Activated T-helper 1 cell treated with Interleukin-2 at 50 U/mL for 16 hours (primary cell): ENCODE measurements at places on chromosomes 4 and X.

DNA sequence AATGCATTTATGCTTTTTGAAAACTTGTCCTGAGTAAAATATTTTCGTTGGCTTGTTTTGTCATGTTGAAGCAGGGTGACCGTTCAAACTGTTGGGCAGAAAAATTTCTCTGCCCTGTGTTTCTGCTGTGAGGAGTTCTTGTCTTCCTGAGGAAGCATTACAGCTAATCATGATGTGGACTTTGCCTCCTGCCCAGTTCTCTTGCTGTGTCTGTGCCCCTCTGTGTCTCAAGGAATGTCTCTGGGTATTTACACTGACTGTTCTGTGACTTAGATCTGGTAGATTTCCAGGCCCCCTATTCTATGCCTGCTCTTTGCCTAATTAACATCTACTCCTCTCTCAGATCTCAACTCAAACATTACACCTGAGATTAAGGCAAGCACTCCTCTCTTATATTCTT lies 30.4 kb upstream of the RPL34 start:
- DNase-seq: no peak

DNA sequence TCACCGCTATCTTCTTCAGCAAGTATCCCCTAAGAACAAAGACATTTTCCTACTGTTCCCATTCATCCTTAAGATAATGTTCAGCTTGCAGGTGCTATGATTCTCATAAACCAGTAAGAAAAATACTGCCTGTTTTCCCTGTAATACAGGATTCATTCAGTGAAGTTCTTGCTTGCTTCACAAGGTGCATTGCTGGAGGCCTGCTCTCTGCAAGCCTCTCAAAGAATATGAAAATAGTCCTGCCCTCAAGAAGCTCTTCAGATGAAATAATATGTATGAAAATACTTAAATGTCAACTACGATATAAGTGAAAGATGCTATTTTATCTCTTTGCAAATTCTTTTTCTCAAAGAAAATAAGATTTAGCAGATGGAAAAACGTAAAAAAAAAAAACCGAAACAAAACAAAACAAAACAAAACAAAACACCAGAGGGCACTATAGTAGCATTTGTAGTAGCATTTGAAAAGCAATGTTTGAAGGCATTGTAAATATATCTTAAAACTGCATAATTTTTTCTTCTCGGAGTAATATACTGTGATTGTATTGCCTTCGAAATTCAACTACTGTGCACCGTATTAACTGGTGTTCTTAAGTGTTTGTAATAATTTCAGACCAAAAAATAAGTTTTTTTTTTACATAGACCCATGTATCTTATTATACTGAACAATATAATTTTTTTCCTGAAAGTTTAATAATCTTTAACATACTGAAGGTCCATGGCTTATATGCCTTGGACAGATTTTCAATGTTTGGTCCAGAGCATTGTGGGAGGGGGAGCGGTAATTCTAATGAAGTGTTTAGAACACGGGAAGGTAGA lies 26.0 kb downstream of the ADH4 start:
- no peak for DNase-seq

- no peak for DNase-seq
Measured at GRCh38 chr4:23068756-23069155, 376.0 kb downstream of the GBA3 start.

- no peak for DNase-seq
Measured at GRCh38 chr4:113077575-113077974, 28.1 kb downstream of the ANK2 start.

DNA sequence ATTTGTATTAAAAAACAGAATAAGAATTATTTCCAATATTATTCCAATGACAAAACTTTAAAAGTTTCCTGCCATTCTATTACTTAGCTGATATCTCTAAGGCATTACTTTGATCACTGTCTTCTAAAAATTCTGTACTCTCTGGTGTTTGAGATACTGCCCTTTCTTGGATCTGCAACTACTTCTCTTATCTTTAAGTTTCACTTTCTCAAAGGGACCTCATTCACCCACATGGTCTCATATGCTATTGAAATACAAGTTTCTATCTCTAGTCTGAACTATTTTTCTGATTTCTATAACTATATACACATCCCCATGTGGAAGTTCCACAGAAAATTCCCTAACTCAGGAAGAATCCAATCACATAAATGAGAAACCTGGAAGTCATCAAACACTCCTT lies 22.2 kb downstream of the TMPRSS11E start:
- DNase-seq: no peak

DNA sequence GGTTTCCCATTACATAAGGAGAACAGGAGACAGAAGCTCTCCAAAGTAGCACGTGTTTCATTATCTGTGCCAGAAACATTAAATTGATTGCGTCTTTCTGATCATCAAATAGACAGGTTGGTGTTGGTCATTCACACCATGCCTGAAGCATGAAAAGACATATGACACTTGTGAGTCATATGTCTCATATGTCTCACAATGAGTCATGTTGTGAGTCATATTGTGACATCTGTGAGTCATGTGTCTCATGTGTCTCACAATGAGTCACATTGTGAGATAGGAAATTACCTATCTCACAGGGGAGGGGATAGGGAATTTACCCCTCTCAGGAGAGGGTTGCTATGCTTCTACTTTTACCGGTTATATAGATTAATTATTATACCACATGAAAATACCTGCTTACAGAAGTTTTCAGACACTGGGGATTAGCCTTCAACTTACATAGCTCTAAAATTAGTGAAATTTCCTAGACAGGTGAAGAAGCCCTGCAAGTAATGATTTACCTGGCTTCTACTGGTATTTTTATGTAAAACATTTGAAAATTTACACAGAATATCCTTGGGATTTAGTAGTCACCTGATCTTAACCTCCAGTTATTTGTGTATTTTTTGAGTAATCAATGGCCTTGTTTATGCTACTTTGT lies 80.8 kb downstream of the NPFFR2 start:
- DNase-seq: no peak

GRCh38 chr4:140556372-140557085 lies 12.2 kb downstream of the UCP1 start:
- DNase-seq: no peak

GRCh38 chr4:181662383-181662782 lies 580.8 kb upstream of the TENM3 start:
- DNase-seq: no peak

DNA sequence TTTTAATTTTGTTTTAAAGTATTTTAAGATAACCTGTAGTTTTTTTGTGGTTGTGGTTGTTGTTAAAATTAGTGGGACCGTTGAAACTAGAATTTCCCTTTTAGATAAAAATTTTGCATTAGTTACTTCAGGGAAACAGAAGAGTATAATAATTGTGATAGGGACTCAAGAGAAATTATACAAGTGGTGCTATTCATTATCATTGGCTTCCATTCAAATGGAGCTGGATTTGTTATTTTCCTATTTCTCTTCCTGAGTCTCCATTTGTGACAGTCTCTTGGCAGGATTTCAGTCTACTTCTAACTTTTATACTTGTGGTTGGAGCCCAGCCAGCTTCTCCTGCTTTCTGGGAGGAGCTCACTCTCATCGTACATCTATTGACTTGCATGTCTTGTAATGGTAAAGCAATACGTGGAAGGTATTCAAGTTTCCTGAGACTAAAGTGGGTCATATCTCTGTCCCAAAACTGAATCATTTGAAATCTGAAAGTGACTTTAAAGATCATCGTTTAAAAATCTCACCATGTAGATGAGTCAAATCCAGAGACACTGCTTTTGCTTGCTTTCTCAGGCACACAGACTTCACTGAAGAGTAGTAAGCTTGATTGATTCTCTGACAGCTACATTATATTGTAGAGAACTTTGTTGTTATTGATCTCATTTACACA lies 155.8 kb downstream of the RPA4 start:
- no peak for DNase-seq

DNA sequence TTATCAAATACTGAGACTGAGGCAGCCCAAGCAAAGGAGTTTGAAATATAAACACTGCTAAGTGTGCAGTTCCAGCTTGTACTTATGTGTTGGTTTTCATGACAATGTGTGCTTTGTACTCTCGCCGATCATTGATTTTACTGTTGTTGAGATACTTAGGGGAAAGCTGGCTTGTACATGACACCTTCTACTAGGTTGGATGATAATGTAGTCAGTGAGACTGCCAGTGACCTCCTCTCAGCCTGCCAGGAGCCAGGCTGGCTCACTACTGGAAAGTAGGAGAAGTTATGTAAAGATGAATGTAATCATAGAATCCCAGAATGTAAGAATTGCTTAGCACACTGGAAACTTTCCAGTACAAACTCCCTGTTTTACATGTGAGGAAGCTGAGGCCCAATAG lies 132.0 kb downstream of the AFF2 start:
- no peak for DNase-seq

DNA sequence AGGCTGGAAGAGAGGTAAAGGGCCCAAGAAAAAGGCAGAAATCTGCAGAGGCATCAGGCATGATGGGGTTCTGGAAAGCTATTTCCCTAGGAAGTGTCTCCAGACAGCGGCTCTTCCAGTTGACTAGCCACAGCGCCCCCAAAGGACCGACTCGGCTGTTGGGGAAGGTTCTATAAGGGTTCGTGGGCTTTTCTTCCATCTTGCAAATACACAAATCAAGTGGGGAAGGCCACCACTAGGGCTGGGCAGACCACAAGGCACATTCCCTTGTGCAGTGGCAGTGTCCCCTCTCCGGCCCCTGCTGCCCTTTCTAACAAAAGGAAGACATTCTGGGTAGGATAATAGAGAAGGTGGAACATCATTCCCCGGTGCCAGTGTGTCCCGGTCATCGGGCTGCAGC lies 18.2 kb downstream of the BCOR start:
- DNase-seq: no peak

- DNase-seq: no peak
Measured at GRCh38 chr4:185128272-185129119, 14.6 kb upstream of the SLC25A4 start.

- DNase-seq: no peak
Measured at GRCh38 chr4:24666316-24666715, 82.0 kb upstream of the DHX15 start.

DNA sequence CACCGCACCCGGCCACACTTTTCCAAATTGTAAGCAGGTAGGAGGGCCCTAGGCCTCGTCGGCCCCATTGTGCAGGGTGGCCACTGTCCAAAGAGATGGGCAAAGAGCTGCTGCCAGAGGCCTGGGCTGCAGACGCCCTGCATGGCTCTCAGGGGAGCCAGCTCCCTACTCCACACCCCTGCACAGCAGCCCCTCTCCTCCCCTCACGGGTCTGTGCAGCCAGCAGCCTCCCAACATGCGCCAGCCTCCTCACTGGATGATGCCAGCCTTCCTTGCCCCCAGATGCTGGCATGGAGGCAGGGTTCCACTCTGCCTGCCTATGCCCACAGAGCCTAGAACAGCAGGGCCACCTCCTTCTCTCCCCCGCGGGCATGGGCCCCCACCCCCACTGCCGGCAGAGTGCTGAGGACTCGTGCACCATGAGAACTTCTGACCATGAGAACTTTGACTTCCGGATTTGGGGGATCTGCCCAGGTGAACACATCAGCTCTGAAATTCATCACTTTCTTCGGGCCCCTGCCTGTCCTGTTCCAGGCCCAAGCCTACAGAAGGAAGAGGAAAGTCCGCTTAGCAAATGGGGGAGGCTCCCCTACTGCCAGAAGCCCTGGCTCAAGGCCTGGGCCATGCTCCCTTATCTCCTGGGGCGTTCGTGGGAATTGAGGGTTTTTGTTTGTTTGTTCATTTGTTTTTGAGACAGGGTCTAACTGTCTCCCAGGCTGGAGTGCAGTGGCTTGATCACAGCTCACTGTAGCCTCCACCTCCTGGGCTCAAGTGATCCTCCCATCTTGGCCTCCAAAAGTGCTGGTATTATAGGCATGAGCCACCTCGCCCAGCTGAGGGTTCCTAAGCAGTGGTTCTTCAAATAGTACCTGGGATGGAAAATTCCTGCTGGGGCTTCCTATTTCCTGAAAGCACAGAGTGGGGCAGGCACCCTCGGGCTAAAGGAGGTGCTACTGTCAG lies 8.0 kb downstream of the IRAK1 start:
- no peak for DNase-seq

DNA sequence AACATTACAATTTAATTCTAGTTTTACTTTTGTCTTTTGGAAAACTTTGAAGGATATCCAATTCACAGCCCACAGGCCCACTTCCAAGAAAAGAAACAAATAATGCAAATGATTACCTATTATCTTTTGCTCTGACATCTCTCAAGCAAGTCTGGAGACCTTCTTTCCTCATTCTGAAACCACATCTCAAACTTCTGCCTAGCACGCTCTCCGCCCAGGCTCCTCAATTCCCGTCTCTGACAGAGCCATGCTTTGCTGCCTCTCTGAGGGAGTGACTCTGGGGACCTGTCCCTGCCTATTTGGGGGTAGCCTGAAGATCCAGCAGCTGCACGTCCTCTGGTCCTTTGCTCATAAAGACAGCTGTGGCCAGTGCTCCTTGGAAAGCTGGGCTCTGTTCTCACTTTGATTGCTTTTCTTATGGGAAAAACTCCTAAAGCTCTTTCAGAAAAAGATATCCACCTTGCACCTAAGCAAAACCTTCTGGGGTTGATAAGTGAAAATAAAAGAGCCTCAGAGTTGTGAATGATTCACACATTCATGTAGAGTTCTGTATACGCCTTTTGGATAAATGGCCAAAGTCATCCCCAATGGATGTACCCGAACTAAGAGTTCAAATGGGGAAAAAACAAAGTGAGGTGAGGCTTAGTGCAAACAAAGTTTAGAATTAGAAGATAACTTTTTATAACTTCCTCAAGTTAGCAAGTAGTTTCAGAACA lies 72.4 kb upstream of the TNIP3 start:
- DNase-seq: no peak

DNA sequence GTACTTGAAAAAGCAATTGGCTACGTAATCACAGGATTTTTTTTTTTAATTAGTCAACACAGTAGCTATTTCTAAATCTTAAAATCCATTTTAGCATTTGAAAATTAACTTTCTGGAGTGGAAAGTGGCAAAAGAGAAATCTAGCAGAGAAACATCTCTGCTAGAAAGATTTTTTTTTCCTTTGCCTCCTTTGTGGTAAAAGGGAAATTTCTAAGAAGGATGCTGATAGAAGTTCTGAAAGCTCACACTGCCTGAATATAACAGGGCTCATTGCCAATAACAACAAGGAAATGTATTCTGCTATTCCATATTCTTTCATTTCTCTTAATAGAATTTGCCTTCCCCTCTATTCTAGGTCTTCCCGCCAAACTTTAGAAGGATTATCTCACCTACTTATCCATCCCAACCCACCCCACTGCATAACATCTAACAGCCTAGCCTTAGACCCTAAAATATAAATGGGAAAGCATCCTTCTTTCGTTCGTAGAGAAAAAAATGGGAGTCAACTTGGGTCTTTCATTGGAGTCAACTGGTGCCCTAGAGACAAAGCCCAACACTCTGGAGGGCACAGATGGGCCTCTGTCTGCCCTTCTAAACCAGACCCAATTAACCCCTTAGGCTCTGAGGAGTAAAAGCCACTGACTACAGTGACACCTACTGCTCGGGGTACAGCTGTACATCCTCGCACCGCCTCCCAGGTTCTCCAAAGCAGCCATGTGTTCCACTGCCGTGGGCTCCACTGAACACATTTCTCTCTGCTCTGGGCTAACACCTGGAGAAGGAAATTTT lies 103.9 kb downstream of the MAML3 start:
- DNase-seq: no peak

GRCh38 chr4:164337219-164337944 lies 416.5 kb upstream of the SMIM31 start:
- DNase-seq: no peak

GRCh38 chrX:46268412-46268811 lies 276.8 kb downstream of the ZNF674 start:
- no peak for DNase-seq

- DNase-seq: no peak
Measured at GRCh38 chr4:71167083-71167482, 171.7 kb upstream of the SLC4A4 start.
